ENCODE measurements at places on chromosomes 13 and 19. TPM values are rescaled to one million over a fixed set of nuclear protein-coding genes. Genes with fewer than 3 reads are reported as not detected.

The TRIM13 gene
- total RNA-seq: 34.1 TPM

The PSG7 gene
- total RNA-seq: not detected

The PTBP1 gene
- total RNA-seq: 198 TPM

The ZNF253 gene
- total RNA-seq: 1.7 TPM

The ZNF835 gene
- 0.78 TPM for total RNA-seq

The ZNF208 gene
- not detected for total RNA-seq

The CLIP3 gene
- 2.6 TPM for total RNA-seq

The GPR183 gene
- total RNA-seq: not detected

The UPF3A gene
- 21.9 TPM for total RNA-seq

The C19orf67 gene
- total RNA-seq: not detected

The CLEC17A gene
- total RNA-seq: not detected

The RFXAP gene
- 1.6 TPM for total RNA-seq

The ZNF317 gene
- 13.9 TPM for total RNA-seq

The MBD3L2 gene
- not detected for total RNA-seq

The ZNF625 gene
- total RNA-seq: 12.9 TPM

The FREM2 gene
- not detected for total RNA-seq

The SIGLEC12 gene
- not detected for total RNA-seq

The C19orf85 gene
- not detected for total RNA-seq

The BABAM1 gene
- 150 TPM for total RNA-seq

The ZNF571 gene
- 1.6 TPM for total RNA-seq

All from pulmonary artery endothelial cell (primary cell).